Right hindlimb (tissue), 1 donor: ENCODE measurements at places on chromosomes 1 and 21.

GRCh38 chr1:175673371-175674150 lies 69.8 kb downstream of the TNR start:
- no peak for DNase-seq

DNA sequence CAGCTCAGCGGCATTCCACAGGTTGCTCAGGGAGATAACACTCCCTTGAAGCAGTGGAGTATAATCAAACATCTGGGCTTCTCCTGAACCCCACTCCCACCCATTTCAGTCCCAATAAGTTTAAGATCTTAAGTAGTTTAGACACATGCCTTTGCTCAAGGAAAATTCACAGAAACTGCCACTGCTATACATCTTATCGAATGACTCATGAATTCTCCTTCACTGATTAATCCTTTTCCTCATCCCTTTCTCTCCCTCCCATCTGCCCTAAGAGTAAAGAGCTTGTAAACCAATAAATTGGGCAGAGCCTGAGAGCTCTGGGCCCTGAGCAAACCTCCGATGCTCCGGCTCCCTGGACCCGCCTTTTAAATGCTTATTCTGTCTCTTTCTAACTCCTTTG lies 10.2 kb downstream of the VN1R5 start:
- DNase-seq, result no peak

- no peak for DNase-seq
Observed at GRCh38 chr1:212930986-212931678, 19.2 kb upstream of the VASH2 start.

DNA sequence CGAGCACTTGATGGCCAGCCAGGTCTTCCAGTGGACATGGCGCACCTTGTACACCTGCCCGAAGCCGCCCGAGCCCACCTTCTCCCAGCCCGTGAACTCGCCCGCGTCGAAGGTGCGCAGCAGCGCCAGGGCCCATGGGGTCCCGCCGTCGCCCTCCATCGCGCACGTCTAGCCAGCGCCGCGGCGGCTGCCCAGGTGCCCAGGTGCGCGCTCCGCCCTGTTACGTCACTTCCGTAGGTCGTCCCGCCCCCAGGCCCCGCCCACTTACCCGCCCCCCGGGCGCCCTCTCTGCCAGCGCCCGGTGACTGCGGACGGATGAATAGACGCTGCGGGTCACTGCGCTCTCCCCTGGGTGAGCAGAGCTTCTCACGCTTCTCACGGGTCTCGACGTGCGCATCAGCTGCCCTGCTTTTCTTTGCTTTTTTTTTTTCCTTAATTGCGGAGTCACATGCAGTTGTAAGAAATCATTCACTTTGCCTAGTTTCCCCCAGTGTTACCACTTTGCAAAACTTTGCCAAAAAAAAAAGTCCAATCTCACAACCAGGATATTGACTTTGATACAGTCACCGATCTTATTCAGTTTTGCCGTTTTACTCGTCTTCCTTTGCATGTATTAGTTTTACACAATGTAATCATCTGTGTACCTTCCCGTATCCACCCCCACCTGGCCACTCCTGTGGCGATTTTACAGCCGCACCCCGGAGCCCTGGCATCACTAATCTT lies at the start of gene RIPK4:
TSS of gene RIPK4 (minus strand) at position 170 of the 723 bp plus-strand sequence. CDS start at position 159, 11 bp downstream.
- peak; percentile 26 for DNase-seq

- DNase-seq, result no peak
Observed at GRCh38 chr21:25062061-25062460, 545.2 kb downstream of the MRPL39 start.

- no peak for DNase-seq
Observed at GRCh38 chr1:23638188-23638619, 53.4 kb upstream of the RPL11 start.

DNA sequence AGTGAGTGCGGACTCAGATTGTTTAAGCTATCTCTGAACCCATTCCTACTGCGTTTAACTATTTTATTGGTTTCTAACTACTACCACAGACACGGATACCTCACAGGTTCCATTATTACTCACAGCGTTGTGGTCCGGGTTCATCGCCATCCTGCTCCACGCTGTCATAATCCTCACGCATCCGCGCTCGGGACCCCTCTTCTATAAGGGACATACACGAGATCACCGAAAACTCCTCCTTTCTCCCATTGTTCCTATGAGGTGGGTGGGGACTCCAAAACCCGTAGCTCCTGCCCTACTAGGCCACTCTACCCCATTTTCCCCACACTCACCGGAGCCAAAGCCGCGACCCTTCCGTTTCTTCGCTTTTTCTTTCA lies 610 bp downstream of the RBM8A start:
- DNase-seq, result no peak

DNA sequence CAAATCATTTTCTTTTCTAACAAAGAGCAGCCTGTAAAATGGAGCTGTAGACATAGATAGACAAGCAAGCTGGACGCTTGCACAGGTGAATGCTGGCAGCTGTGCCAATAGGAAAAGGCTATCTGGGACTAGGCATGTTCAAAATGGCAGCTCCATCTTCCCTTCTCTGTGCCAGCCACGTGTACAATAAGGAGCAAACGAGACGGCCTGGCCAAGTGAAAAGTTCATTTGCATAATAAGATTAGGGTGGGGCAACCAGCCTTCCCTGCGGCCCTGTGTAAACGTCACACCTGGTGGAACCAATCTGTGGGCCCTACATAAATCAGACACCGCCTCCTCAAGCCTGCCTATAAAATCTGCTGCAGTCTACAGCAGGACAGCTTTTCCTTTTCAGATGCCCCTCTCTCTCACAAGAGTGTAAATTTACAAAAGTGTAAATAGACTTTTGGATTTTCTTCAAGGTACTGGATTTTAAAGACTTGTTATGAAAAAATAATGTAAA lies 16.6 kb upstream of the EDEM3 start:
- no peak for DNase-seq

- DNase-seq, result no peak
Observed at GRCh38 chr1:22177354-22178003, 34.6 kb upstream of the WNT4 start.

DNA sequence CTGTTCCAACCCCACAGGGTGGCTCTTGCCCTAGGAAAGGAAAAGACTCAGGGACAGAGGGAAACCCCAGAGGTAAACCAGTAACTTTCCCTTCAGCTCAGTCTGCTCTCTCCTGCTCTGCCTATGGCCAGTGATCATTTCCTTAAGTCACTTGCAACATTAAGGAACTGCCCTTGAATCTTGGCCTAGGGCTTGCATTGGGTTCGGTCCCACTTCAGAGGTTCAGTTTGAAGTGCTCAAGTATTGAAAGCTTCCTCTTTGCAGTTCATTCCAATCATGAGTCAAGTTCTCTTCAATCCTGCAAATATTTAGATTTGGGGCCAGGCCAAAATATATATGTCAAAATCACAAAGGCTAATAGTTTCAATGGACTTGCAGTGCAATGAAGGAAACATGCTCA lies 97.7 kb upstream of the IRF2BP2 start:
- no peak for DNase-seq

- DNase-seq, result no peak
Observed at GRCh38 chr1:21823980-21824702, 12.1 kb downstream of the LDLRAD2 start.

DNA sequence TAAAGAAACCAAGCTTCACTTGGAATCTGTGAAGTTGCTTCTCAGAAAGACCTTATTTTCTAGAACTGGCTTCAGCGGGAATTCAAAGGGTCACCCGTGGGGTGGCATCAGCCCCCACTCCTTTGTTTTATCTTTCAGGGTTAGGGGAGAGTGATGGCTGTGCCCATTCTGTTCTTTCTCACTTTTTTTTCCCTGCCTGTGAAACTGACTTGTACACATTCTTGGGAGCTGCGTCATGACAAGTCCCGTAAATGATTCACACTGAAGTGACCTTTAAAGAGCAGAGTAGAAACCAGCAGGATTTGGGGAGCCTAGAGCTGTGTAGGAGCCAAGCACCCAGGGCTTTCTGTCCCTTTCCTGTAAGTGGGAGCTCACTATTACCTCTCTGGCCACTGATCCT lies 43.8 kb downstream of the SLC44A3 start:
- DNase-seq, result no peak

GRCh38 chr1:155128755-155129473 lies 1.2 kb downstream of the EFNA1 start:
- DNase-seq, result no peak

- DNase-seq, result no peak
Observed at GRCh38 chr21:37202221-37203110, 64.7 kb downstream of the VPS26C start.

GRCh38 chr1:8985915-8986813 lies 40.1 kb downstream of the SLC2A7 start:
- peak; percentile 74 for DNase-seq

GRCh38 chr1:59156526-59157199 lies 140.2 kb upstream of the FGGY start:
- no peak for DNase-seq

- peak; percentile 95 for DNase-seq
Observed at GRCh38 chr1:207910591-207911354, at the start of gene CD34. Gene CD34 (minus strand): TSS chr1:207911125. CDS start chr1:207911080, 45 bp downstream.

DNA sequence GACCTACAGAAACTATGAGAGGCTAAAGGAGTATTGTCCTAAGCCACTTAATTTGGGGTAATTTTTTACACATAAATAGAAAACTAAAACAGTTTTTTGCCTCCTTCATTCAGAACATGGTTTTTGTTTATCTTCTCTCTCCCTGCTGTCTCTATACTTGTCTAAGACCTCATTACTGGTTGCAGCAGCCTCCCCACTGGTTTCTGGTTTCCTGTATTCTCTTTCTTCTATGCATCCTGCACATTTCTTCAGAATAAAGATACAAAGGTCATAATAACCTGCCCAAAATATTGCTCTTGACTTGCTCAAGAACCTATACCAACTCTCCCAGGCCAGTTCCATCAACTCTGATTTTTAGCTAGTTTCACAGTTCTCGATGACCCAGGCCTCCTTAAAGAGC lies 19.8 kb upstream of the BOLA1 start:
- DNase-seq, result no peak

GRCh38 chr1:53431805-53432565 lies 27.2 kb upstream of the DMRTB1 start:
- DNase-seq, result no peak

DNA sequence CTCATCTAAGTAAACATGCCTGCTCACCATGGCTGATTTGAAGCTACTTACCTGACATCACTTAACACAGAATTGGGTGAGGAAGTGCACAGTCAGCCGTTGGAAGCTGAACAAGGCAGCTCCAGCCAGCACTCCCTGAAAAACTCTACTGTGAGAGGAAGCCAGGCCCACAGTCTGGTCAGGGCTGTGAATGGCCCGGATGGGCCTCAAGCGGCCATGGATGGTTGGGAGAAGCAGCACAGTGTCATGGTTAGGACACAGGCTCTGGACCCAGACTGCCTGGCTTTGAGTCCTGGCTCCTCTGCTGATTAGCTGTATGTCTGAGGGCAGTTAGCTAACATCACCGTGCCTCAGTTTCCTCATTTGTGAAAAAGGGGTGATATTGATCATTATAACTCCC lies 267.8 kb downstream of the GRIK3 start:
- no peak for DNase-seq
